ENCODE measurements at places on chromosomes 13 and 19.

GRCh38 chr13:50592412-50593155 is 250.9 kb downstream of the DLEU7 start:
- DNase-seq, result no peak

GRCh38 chr19:29467824-29468401 is 57.9 kb upstream of the VSTM2B start:
- no peak for DNase-seq

- no peak for DNase-seq
Observed at GRCh38 chr19:16841391-16841926, 12.3 kb downstream of the SIN3B start.

DNA sequence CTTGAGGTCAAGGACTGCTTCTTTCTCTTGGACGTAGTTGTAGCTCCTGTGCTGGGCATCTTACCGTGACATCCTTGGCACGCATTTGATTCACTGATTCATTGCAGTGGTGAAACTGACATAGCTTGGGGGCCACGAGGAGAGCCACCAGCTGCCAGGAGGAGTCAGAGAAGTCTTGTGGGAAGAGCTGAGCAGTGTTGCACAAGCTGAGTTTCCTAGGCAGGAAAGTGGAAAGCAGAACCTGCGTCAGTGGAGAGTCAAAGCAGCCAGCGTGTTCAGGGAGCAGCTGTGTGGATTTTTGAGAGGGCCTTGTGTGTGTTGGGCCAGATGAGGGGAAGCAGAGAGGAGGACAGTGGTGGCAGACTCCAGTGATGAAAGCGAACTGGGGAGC is 5.3 kb upstream of the GPR183 start:
- DNase-seq, result no peak

DNA sequence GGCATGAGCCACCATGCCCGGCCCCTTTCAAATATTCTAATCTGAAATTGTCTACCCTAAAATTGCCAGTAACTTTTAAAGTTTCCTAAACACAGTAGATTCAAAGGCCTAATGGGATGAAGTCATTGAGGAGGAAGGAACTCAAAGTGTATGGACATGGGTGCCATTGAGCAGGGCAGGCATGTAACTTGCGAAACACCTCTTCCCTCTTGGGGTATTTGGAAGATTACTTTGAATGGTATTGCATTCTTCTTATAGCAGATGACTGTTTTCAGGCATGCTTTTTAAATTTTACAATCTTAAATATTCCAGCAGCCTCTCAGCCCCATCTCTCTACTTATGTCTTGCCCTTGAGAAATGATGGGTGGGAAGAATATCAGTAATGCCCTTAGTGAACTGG is 21.0 kb downstream of the TM9SF2 start:
- DNase-seq, result no peak

DNA sequence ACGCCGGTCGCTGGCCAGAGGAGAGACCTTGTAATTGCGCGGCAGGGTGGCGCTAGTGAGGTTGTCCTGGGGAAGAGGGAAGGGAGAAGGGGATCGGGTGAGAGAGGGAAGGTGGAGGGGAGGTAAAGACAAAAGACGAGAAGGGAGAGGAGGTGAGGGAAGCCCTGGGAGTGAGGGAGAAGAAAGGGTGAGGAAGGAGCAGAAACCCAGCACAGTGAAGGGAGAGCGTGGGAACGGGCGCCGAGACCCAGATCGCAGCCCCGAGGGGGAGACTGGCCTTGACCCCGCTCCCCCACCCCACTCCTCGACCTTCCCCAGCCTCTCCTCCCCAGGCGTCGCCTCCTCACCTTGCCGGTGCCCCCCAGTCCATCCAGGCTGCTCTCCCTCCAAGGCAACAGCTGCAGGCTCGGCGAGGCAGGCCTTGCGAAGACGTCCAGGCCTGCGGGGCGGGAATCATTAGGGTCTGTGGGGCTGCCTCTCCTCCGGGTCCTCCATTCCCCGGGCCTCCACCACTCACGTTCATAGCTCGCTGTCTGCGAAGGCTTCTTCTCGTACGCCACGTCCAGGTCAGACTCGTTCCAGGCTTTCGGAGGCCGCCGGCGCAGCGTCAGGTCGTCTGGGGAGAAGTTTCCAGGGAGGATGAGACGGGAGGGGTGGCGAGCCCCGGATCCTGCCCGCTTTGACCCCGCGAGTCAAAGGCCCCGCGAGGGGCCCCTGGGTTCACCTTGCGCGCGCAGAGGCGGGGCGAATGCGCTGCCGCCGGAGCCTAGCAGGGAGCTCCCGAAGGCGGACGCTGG is 8.8 kb downstream of the PPP1R13L start:
- DNase-seq, result no peak

DNA sequence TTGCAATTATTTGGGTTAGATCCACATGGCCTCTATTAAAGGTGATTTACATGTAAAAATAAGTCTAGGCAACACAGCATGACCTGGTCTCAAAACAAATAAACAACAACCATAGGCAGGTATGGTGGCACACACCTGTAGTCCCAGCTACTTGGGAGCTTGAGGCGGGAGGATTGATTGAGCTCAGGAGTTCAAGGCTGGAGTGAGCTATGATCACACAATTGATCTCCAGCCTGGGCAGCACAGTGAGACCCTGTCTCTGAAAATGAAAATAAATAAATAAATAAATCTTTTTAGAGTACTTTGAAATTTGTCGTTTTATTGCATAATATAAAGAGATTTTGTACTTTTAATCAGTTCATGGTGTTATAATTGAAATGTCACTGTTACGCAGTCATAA is 93.3 kb downstream of the PAN3 start:
- no peak for DNase-seq

- DNase-seq, result no peak
Observed at GRCh38 chr13:59360108-59360507, 803.6 kb downstream of the DIAPH3 start.

- DNase-seq, result no peak
Observed at GRCh38 chr13:50901701-50902100, 7.9 kb upstream of the RNASEH2B start.

- no peak for DNase-seq
Observed at GRCh38 chr13:23488442-23488841, 54.9 kb upstream of the SACS start.

DNA sequence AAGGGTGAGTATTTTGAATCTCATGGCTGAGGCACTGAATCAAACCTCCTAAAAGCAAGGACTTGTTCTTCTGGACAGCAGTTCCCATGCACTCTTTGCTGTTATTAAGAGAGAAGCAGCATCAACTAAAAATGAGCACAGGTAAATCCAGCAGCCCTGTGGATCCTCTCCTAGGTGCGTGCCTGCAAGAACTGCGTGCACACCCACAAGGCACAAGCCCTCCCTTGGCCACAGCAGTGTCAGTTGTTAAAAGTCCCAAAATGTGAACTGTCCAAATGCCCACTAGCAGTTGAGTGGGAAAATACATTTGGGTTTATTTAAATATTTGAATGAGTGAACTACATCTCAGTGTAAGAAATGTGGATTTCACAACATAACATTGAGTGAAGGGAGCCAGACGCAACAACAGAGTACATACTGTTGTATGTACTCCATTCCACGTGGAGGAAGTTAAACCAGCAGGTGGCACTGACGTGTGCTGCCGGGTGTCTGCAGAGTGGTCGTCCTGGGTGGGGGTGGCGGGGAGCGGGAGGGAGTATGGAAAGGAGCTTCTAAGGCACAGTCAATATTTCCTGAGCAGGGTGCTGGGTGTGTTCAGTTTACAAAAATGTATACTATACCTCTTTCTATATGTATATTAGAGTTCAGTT is 266.4 kb downstream of the NALCN start:
- DNase-seq, result no peak

DNA sequence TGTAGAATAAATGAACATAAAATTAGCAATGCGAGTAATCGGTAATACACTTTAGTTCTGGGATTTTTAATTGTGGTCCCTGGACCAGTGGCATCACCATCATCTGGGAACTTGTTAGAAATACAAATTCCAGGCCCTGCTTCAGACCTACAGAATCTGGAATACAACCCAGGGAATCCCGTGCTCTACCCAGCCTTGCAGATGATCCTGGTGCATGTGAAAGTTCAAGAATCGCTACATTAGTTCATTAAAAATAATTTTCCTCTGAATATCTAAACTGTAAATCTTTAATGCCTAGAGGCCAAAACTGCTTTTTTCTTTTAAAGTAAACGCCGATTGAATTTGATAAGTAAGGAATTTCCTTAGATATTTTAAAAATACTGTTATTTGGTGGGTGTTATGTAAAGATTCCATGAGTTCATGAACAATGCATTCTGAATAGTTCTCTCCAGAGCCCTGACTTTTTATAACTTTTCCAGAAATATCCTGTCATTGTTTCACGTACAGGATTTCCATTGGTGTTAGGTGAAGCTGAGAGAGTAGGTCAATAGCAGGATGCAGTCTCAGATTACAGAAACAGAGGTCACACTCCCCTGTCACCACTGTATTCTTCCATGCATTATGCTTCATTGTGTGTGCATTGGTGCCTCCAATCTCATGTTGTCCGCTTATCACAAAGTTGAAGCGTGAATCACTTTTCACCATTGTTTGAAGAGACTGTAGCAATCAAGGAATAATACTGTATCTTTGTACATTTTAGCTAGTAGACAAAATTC is 596.5 kb upstream of the KLF12 start:
- DNase-seq, result no peak

DNA sequence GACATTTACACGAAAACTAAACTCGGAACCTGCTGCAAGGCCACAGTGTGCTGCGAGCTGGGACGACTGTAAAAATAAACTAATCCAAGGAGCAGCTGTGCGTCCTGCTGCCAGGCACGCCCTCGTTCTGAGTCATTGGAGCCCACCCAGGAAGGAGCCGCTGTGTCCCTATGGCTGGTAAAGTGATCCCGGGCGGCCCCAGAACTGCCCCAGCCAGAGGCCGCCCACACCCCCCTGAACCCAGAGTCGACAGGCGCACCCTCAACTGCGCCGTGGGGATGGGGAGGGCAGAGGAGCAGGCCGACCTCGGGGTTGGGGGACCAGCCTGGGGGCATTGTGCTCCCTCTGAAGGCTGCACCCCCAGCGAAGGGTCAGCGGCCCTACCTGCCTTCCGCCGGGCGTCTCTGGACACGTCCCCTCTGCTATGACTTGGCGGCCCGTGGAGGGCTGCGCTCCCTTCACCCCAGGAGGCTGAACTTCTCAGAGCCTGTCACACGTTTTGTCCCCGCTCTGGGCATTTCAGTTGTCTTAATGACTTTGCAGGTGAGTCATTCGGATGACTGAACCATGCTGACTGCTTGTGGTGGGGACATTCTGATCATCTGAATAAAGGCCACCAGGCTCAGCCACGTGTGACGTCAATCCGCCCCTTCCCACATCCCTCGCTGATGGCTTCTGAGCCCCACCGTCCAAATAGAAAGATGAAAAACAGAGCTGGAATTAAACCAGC is 42.7 kb downstream of the ADPRHL1 start:
- DNase-seq, result no peak

DNA sequence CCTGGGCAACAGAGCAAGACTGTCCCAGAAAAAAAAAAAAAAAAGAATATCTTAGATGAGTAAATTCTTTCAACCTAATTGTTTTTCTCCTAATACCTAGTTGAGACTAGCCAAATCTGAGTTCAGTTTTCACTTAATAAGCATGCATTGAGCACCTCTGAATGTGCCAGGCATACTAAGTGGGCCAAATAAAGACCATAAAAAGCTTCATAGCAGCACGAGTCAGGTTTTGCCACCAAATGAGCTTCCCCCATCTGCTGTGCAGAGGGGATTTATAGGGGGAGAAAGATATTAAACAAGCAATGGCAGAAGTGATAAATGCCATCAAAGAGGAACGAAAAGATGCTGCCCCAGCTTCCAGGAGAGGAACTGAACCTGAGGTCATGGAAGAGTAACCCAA is 11.4 kb downstream of the THSD1 start:
- DNase-seq, result no peak

GRCh38 chr19:43574424-43575155 is 737 bp downstream of the XRCC1 start:
- no peak for DNase-seq

DNA sequence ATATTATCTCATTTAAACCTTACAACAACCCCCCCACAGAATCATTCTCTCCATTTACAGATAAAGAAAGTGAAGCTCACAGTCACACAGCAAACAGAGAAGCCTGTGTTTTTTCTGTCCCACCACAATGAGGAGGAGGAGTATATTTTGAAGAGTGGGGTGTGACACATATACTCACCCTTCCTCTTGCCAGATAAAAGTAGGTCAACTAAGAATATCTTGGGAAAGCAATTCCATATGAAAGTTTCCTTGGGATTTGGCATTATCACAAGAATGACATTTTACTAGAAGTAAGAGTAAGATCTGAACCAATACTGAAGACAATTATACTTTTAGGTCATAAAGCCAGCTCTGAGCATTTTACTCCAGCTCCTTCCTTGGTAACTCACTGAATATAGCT is 287.5 kb upstream of the HTR2A start:
- no peak for DNase-seq

GRCh38 chr19:6677495-6677882 is 7.5 kb upstream of the TNFSF14 start:
- no peak for DNase-seq

DNA sequence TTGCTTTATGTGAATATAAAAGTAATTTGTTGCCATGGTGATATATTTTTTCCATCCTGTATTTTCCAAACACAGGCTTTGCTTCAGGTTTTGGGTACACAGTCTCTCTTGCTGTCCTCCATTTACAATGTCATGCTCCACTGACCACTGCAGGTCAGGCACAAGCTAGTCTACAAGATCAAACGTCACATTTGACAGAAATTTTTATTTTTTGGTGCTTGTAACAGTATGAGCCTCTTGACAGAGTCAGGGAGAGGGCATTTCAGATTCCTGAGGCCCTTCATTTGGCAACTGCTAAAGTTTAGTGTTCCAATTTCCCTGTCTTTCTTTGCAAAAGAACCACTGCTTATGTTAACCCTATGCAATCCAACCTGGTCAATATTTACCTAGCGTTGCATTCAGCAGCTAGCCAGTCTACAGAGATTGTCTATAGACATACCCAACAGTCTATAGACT is 175.0 kb downstream of the RFC3 start:
- DNase-seq, result no peak

- no peak for DNase-seq
Observed at GRCh38 chr19:4794971-4795370, 3.4 kb downstream of the FEM1A start.

- no peak for DNase-seq
Observed at GRCh38 chr13:39804332-39805210, 149.1 kb downstream of the COG6 start.

DNA sequence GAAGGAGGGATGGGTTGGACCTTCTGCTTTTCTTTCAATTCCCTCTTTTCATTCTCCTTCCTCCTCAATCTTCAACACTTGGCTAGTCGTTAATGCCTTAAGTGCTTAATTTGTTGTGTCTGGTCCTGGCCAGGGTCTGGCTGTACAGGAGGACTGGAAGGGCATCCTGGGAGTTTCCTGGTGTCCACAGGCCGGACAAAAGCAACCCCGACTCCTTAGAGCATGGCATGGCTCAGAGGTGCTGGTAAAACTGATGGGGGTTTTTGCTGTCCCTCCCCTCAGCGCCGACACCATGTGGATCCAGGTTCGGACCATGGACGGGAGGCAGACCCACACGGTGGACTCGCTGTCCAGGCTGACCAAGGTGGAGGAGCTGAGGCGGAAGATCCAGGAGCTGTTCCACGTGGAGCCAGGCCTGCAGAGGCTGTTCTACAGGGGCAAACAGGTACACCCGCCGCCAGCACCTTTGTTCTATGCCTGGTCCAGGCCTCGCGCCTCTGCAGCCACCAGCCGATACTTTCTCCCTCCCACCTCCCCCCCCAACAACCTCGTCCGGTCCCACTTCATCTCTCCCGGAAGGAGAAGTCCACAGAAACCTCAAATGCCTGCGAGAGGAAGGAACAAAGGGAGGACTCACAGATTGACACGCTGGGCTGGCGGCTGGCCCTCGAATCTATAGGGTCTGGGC is 1.4 kb downstream of the UHRF1 start:
- no peak for DNase-seq

All from effector CD4-positive, alpha-beta T cell (primary cell).